Activated naive CD8-positive, alpha-beta T cell treated with anti-CD3 and anti-CD28 coated beads for 36 hours (primary cell): ENCODE measurements at places on chromosomes 3 and 15. TPM values are rescaled to one million over a fixed set of nuclear protein-coding genes. Genes with fewer than 3 reads are reported as not detected.

- DNase-seq: no peak
- peaks cover 39% of the 10 kb centered on the region for H3K27me3 ChIP-seq
- no peak overlapping the region for H3K4me3 ChIP-seq
- H3K36me3 ChIP-seq: peaks cover under 1% of the 10 kb centered on the region
- H3K4me1 ChIP-seq: no peaks in the 10 kb centered on the region
These were observed 628.4 kb upstream of the TGFBR2 start for GRCh38 chr3:29978036-29978435.

GRCh38 chr15:60901647-60902046 is 327.5 kb downstream of the RORA start:
- no peak overlapping the region for H3K4me3 ChIP-seq
- H3K36me3 ChIP-seq: no peaks in the 10 kb centered on the region
- peaks cover 55% of the 10 kb centered on the region for H3K4me1 ChIP-seq
- H3K27ac ChIP-seq: peak overlapping the region; percentile 44
- peak; percentile 9 for DNase-seq

DNA sequence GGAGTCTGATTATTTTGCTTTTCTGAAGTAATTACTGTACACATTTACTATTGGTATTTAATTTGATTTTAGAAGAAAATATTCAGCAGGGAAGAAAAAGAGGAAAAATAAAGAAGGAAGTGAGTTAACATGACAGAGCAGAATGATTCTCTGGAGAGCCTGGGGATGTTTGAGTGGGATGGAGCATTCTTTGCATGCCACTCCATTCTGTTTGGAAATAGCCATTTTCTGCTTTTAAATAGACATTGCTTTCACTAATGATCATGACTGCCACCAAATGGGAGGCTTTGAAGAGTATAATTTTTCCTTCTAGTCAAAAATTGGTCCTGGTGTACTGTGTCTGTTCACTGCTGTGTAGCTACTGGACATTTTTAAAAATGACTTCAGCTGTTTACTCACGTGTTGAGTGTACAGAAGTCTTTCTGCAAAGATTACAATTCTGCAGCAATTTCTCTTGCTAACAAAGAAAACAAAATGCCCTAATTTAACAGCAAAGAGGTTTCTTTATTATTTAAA is 196.1 kb downstream of the RYR3 start:
- H3K36me3 ChIP-seq: no peaks in the 10 kb centered on the region
- H3K27me3 ChIP-seq: peaks cover 16% of the 10 kb centered on the region
- no peak overlapping the region for H3K4me3 ChIP-seq
- no peak for DNase-seq
- no peak overlapping the region for H3K27ac ChIP-seq

DNA sequence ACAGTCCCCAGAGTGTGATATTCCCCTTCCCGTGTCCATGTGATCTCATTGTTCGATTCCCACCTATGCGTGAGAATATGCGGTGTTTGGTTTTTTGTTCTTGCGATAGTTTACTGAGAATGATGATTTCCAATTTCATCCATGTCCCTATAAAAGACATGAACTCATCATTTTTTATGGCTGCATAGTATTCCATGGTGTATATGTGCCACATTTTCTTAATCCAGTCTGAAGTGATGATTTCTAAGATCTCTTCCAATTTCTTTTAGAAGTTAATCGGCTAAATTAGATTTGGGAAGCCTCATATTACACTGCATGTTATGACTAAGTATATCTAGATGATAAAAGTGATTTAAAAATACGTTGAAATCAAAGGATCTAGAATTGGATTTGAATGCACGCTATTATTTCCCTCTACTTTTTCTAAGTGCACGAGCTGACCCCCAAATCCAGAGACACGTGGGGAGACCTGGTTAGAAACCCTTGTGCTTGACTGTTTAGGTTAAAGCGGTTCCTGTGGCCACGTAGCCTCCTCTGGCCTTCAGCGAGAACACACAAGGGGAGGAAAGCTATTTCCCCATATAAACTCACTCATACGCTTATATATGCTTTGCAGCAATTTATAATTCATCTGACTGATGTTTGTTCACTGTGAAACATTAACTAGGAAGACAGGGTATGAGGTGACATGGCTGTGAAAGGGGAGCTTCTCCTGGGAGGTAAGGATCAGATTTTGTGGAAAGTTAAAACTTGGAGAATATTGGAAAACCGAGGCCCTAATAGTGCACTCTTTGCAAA is 243.8 kb downstream of the PDZRN3 start:
- H3K27ac ChIP-seq: no peak overlapping the region
- no peak for DNase-seq
- H3K4me3 ChIP-seq: no peak overlapping the region

GRCh38 chr3:24958910-24959447 is 464.3 kb upstream of the THRB start:
- H3K4me3 ChIP-seq: no peak overlapping the region
- H3K27ac ChIP-seq: no peak overlapping the region
- no peaks in the 10 kb centered on the region for H3K36me3 ChIP-seq
- no peaks in the 10 kb centered on the region for H3K27me3 ChIP-seq
- DNase-seq: no peak

DNA sequence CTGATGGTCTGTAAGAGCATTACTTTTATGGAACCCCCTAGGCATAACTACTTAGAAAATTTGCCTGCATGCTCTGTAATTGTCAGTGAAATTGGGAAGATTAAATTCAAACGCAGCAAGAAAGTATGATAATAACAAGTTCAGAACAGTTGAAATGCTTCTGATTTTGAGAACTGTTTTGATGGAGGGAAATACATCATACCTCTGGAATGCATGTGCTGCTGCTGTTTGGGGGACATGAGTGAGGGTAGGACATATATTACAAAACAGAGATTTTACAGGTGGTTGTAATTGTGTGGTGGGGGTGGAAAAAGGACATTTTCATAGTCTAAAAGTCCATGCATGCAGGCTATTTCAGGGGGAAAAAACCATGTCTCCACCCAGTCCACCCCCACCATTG is 135.0 kb upstream of the DPH6 start:
- no peak overlapping the region for H3K4me3 ChIP-seq
- DNase-seq: no peak
- H3K27ac ChIP-seq: no peak overlapping the region
- no peaks in the 10 kb centered on the region for H3K36me3 ChIP-seq
- peaks cover 13% of the 10 kb centered on the region for H3K27me3 ChIP-seq

- no peak overlapping the region for H3K4me3 ChIP-seq
- peaks cover 96% of the 10 kb centered on the region for H3K27me3 ChIP-seq
- H3K27ac ChIP-seq: no peak overlapping the region
- no peaks in the 10 kb centered on the region for H3K36me3 ChIP-seq
- H3K4me1 ChIP-seq: peaks cover 14% of the 10 kb centered on the region
These were observed 79.9 kb upstream of the POLG start for GRCh38 chr15:89414571-89414970.

TP53BP1 gene
- 24.1 TPM for total RNA-seq

GPR62 gene
- total RNA-seq: not detected

RAB11A gene
- 129 TPM for total RNA-seq

CHRFAM7A gene
- total RNA-seq: 1.2 TPM

MYNN gene
- 17.3 TPM for total RNA-seq
